ENCODE measurements at places on chromosomes 1 and 21.

DNA sequence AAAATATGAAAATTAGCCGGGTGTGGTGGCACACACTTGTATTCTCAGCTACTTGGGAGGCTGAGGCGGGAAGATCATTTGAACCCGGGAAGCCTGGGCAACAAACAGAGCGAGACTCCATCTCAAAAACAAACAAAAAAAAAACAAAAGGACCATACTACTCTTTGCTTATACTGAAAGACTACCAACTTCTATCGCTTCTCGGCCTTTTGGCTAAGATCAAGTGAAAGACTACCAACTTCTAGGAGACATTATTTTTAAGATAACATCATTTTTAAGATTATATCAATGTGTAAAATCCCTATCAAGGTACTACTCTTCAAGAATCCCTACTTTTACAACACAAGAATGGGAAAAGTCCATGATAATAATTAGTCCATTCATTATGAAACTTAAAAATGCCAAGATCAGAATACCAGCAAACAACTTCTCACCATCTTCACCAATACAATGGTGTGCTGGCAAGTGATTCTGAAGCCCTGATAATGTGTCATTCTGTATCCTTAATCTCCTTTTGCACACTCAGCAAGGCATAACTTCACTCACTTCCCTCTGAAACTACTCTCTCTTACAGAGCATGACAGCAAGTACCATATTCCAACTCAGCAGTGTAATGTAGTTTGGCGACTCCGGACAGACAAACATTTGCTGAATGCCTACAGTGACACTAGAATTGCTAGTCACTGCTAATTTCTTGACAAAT, 1.7 kb downstream of the PTP4A2 start:
- no peak for DNase-seq

DNA sequence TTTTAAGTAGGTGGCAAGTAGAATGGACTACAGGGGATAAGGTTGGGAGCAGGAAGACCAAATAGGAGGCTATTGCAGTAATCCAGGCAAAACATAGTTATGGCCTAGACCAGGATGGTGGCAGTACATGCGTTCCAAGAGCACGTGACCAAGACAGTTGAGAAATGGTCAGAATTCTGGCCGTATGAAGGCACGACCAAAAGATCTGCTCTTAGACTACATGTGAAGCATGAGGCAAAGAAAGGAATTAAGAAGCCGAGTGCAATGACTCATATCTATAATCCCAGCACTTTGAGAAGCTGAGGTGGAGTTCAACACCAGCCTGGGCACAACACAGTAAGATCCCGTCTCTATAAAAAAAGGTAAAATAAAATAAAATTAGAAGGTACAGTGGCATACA, 71.3 kb downstream of the LUZP1 start:
- no peak for DNase-seq

GRCh38 chr21:33650230-33650629, 7.9 kb downstream of the ITSN1 start:
- DNase-seq = no peak

DNA sequence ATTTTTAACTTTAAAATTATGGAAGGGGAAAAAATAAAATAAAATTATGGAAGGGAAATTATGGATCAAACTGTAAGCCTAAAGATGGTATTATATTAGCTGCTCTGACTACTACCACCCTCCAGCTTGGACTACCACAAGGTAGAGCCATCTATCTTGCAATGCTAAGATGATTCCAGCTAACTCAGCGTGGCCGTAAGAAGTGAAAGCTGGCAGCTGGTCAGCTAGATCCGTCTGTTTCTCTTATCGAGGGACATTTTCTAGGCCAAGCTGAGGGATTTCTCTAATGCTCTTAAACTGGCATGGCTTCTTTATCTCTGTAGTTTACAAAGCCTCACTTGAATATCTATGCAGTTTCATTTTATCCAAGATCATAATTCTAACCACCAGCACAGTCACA, 31.5 kb downstream of the LYST start:
- peak; percentile 56 for DNase-seq

DNA sequence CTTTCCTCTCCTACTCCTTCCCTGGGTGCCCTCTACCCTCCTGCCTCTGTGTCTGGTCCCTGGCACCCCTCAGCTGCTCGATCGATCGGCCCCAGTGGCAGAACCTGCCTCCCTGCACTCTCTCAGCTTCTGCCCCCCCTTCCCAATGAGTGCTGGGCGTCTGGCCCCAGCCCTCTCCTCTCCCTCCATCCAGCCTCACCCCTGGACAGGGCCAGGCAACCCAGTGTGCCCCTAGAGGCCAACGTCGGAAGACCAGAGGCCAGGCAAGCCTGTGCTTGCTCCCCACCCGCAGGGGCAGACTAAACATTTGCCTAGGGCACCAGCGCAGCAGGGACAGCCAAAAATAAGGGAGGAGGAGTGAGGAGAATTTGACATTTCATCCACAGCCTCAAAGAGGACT, 43.5 kb downstream of the LGR6 start:
- DNase-seq = no peak

GRCh38 chr1:219489636-219490035, 123.3 kb downstream of the ZC3H11B start:
- no peak for DNase-seq

GRCh38 chr1:15540186-15540585, 13.5 kb downstream of the DNAJC16 start:
- DNase-seq = peak; percentile 14

DNA sequence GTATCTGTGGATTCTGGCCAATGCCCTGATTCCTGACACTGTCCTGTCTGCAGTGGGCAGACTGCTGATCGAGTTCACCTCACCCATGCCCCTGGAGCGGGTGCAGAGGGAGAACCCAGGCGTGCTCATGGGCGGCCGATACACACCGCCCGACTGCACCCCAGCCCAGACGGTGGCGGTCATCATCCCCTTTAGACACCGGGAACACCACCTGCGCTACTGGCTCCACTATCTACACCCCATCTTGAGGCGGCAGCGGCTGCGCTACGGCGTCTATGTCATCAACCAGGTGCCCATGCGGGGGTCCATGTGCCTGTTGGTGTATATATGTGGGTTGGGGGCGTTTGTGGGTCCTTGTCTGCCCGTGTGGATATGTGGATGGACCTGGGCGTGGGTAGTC, 2.6 kb downstream of the B4GALT2 start:
- DNase-seq = no peak
